ENCODE measurements at places on chromosomes 11 and 22. TPM values are rescaled to one million over a fixed set of nuclear protein-coding genes. Genes with fewer than 3 reads are reported as not detected.

DNA sequence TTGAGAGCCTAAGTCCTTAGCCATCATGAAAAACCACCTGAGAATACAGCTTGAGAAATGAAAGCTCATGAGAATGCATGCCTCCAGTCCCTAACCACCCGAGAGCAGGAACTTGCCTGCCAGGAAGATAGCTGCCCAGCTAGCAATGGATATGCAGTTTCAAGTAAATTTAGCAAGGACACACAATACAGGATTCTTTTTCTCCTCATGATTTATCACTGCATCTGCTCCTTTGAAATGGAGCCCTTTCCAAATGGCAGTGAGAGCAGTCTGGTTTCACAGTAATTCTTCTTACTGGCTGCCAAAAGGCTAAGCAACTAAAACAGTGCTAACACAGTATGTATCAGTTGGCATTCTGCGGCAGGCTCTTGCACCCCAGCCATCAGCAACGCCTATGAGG is 109.9 kb downstream of the MICAL3 start:
- DNase-seq = no peak
- H3K27me3 ChIP-seq = no peaks in the 10 kb centered on the region
- peaks cover 19% of the 10 kb centered on the region for H3K4me1 ChIP-seq
- H3K36me3 ChIP-seq = no peaks in the 10 kb centered on the region
- H3K4me3 ChIP-seq = no peak overlapping the region

Gene TEX54
- not detected for polyA plus RNA-seq

DNA sequence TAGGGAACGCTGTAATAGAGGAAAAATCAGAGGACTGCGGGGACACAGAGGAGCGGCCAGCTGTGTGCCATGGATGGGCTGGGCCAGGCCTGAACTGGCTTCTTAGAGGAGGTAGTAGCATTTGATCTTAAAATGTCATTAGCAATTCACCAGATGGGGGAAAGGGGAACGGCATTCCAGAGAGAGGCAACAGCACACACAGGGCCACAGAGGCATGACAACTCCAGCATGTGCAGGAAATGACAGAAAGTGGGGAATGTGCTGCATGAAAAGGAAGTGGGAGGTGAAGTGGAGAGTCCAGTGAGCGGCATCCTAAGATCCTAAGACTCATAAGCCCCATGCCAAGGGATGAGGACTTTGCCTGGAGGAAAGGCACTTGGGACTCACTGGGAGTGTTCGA is 69.0 kb downstream of the UBASH3B start:
- peaks cover 37% of the 10 kb centered on the region for H3K4me1 ChIP-seq
- no peak overlapping the region for H3K4me3 ChIP-seq
- H3K27me3 ChIP-seq = no peaks in the 10 kb centered on the region

Gene DMC1
- 0.46 TPM for polyA plus RNA-seq

Gene LRRC74B
- not detected for polyA plus RNA-seq

DNA sequence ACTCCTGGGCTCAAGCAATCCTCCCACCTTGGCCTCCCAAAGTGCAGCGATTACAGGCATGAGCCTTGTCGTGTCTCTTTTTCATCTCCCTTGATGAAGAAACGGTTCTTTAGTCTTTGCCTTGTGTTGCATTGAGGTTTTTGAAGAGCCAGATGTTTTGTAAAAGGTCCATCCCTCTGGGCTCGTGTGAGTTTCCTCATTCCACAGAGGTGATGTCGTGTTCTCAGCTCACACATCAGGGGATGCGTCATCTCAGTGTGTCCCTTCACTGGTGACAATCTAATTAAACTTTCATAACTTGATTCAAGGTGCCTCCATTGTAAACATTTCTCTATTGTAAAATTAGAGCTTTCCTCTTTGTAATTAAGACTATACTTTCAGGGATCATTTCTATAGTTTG is 29.7 kb upstream of the TEF start:
- no peaks in the 10 kb centered on the region for H3K27me3 ChIP-seq
- H3K27ac ChIP-seq = no peak overlapping the region
- peaks cover 91% of the 10 kb centered on the region for H3K36me3 ChIP-seq
- peak; percentile 55 for DNase-seq
- no peak overlapping the region for H3K4me3 ChIP-seq

Gene SMC1B
- not detected for polyA plus RNA-seq

Gene DDI1
- polyA plus RNA-seq = not detected

Gene OR5AN1
- polyA plus RNA-seq = not detected

DNA sequence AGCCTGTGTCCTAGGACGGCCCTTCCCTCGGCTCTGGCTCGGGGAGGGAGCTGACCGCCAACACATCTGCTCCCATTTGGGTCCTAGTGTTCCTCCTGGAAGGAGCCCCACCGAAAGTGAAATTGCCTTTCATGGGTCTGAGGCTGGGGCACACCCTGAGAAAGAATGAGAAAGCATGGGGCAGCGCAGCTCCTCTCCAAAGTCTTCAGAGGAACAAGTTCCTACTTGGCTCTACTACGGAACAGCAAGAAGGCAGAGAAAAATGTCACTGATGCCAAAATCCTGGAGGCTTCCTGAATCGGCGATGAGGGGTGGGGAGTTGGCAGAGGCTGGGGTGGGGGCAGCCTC is 41.5 kb upstream of the MYEOV start:
- peaks cover 17% of the 10 kb centered on the region for H3K27me3 ChIP-seq
- H3K27ac ChIP-seq = no peak overlapping the region
- no peak overlapping the region for H3K4me3 ChIP-seq
- no peak for DNase-seq

DNA sequence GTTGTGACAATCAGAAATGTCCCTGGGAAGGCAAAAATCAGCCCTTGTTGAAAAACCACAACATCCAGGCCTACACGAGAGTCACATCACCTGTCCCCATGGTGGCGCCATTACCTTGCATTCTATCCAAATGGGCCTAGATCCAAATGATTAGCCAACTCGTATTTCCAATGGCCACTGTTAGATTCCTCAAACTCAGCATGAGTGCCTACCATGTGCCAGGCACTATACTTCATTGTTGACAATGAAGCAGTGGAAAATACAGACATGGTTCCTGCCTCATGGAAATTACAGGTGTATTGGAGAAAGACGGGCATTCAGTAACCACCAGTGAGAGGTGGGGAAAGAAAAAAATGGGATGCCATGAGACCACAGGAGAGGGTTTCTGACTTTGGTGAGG is 29.8 kb upstream of the CREB3L1 start:
- no peak overlapping the region for H3K27ac ChIP-seq
- no peaks in the 10 kb centered on the region for H3K27me3 ChIP-seq
- peaks cover 23% of the 10 kb centered on the region for H3K4me1 ChIP-seq
- no peak overlapping the region for H3K4me3 ChIP-seq
- peak; percentile 54 for DNase-seq

DNA sequence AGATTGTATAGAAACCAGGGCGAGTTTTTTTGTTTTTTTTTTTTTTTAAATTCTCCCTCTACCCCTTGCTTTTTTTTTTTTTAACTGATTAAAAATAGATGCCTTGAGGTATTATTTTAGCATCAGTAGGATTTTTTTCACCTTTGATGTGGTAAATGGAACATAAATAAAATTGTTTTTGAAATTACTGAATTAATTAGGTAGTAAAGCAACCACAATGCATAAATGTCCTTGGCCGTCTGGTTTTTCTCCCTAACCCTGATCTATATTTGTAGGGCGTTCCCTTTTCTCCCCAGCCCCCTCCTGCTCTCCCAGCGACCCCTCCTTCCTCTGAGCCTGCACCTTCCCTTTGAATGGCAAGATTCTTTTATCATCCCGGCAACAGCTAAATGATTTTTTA is 107.8 kb downstream of the ZBTB16 start:
- no peak overlapping the region for H3K4me3 ChIP-seq
- no peaks in the 10 kb centered on the region for H3K36me3 ChIP-seq
- no peak overlapping the region for H3K27ac ChIP-seq
- no peak for DNase-seq

- H3K36me3 ChIP-seq = no peaks in the 10 kb centered on the region
- H3K27ac ChIP-seq = no peak overlapping the region
- H3K4me3 ChIP-seq = no peak overlapping the region
- peaks cover 3% of the 10 kb centered on the region for H3K27me3 ChIP-seq
- H3K4me1 ChIP-seq = no peaks in the 10 kb centered on the region
- DNase-seq = no peak
Measured at GRCh38 chr11:2346014-2346413, 31.1 kb upstream of the CD81 start.

Gene FAM83F
- polyA plus RNA-seq = not detected

Gene PNPLA5
- polyA plus RNA-seq = 0.13 TPM

Gene PAX6
- polyA plus RNA-seq = not detected

DNA sequence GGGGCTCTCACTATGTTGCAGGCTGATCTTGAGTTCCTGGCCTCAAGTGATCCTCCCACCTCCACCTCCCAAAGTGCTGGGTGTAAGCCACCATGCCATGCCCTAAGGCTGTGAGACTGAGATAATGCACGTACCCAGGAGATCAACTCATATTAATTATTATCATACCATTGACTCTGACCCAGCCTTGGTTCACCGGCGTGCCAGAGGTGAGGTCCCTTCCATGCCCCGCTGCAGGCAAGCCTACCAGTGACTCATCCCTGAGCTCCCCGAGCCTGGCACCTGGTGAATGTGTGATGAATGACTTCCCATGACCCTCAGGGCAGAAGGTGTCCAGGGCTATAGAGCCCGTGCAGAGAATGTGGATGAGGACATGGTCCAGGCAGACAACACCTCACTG is 12.1 kb downstream of the GAL3ST1 start:
- no peak for DNase-seq
- no peak overlapping the region for H3K27ac ChIP-seq
- H3K4me1 ChIP-seq = no peaks in the 10 kb centered on the region
- H3K36me3 ChIP-seq = no peaks in the 10 kb centered on the region
- no peak overlapping the region for H3K4me3 ChIP-seq
- H3K27me3 ChIP-seq = peaks cover 36% of the 10 kb centered on the region

DNA sequence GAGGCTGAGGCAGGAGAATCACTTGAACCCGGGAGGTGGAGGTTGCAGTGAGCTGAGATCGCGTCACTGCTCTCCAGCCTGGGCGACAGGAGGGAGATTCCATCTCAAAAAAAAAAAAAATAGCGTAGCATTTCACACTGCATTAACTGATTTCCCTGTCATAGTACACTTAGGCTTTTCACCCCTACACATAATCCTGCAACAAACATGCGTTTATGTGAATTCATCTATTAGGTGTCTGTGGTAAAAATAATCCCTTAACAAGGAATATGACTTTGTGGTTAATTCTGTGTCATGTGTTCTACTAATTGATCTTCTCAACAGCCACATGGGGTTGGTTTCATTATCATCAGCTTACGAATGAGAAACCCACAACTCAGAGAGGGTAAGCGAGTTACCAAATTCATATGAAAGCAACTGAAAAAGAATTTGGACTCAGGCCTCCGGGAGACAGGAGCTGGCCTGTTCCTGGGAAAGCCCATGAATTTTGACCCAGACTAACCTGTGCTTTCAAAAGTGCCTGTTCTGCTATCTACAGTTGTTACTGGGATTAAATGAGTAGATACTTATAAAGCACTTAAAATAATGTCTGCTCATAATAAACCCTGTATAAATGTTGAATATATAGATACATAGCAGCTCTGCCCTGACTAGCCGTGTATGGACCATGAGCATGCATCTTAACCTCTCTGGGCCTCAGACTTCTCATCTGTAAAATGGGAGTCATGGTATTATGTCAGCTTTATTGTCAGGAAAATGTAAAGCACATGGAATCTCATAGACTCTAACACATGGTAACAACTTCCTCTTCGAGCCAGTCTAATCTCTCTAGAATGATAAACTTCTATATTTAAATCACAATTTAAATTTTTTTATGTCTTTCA is 36.6 kb downstream of the KCNJ1 start:
- no peak overlapping the region for H3K27ac ChIP-seq
- DNase-seq = no peak
- H3K4me1 ChIP-seq = no peaks in the 10 kb centered on the region
- H3K4me3 ChIP-seq = no peak overlapping the region

- H3K27ac ChIP-seq = no peak overlapping the region
- H3K27me3 ChIP-seq = peaks cover 24% of the 10 kb centered on the region
- peak; percentile 22 for DNase-seq
- H3K4me1 ChIP-seq = peaks cover 12% of the 10 kb centered on the region
- no peak overlapping the region for H3K4me3 ChIP-seq
Measured at GRCh38 chr22:24429411-24430365, 2.3 kb downstream of the ADORA2A start.

Data from IMR-90 (cell line).